Fibroblast of skin of left biceps (primary cell): ENCODE measurements at places on chromosomes 1 and 21.
A peak's percentile ranks its signal among the peaks of the same experiment; 100 is the strongest.

DNA sequence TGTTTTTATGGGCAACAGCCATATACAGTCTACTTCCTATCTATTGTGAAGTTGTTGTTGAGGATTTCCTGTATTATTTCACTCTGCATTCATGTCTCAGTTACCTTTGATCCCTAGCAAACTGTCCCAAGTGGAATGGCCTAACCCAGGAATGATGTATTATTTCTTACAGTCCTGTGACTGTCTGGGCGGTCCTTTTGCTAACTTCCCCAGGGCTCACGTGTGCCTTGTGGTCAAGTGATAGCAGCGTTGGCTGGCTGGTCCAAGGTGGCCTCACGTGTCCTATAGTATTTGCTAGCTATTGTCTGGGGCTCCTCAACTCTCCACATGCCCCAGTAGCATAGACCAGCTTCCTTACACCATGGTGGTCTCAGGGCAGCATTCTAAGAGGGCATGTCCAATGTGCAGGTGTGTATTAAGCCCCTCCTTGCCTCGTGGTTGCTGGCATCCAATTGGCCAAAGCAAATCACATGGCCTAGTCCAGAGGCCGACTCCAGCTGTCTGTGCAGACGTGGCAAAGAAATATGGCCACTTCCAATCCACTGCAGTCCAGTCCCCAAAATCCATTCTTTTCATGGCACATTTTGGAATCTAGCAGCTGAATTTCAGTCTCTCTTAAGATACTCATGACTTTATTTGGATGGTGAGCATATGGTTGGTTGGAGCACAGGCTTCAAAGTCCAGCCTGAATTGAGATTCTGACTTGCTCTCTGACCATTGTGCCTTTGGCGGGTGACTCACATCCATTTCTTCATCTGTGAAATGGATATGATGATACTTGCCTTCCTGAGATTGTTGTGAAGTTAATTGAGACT lies 94.1 kb downstream of the GALNT2 start:
- DNase-seq, result no peak

- no peak for DNase-seq
Observed at GRCh38 chr21:25425156-25425555, 182.1 kb downstream of the MRPL39 start.

DNA sequence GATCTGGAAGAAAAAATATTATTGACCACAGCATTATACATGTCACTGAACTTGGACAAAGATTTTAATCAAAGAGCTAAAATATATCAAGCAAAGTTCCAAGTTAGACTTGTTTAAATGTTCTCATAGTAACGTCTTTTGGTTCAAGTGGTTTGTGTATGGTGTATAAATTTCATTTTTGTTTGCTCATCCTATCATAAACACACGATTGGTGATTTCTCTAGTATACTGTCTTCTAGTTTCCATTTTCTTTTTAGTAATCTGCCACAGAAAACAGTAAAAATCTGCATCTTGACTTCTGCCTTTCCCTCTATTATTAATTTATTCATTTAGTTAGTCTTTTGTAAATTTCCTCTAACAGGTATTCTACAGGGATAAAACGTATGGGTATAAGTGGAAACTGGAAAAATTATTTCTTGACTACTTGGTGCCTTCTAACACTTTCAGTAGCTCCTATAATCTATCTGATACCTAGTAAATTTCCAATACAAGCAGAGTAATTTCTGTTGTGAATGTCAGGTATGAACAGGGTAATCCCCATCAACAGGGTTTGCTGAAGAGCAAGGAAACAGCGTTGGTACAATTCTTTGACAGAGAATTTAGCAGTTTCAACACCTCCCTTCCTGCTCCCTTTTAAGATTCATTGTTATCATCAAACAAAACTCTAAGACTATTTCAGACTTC lies 268.0 kb downstream of the PTPRC start:
- DNase-seq, result no peak

GRCh38 chr1:99969729-99970621 lies at the start of gene SLC35A3:
SLC35A3 (plus strand) TSS chr1:99969996; CDS start chr1:99993555, 23,559 bp downstream.
- no peak for DNase-seq

GRCh38 chr21:37489553-37489952 lies 123.0 kb downstream of the DYRK1A start:
- no peak for DNase-seq

- no peak for DNase-seq
Observed at GRCh38 chr1:154265586-154265985, 6.8 kb upstream of the HAX1 start.

DNA sequence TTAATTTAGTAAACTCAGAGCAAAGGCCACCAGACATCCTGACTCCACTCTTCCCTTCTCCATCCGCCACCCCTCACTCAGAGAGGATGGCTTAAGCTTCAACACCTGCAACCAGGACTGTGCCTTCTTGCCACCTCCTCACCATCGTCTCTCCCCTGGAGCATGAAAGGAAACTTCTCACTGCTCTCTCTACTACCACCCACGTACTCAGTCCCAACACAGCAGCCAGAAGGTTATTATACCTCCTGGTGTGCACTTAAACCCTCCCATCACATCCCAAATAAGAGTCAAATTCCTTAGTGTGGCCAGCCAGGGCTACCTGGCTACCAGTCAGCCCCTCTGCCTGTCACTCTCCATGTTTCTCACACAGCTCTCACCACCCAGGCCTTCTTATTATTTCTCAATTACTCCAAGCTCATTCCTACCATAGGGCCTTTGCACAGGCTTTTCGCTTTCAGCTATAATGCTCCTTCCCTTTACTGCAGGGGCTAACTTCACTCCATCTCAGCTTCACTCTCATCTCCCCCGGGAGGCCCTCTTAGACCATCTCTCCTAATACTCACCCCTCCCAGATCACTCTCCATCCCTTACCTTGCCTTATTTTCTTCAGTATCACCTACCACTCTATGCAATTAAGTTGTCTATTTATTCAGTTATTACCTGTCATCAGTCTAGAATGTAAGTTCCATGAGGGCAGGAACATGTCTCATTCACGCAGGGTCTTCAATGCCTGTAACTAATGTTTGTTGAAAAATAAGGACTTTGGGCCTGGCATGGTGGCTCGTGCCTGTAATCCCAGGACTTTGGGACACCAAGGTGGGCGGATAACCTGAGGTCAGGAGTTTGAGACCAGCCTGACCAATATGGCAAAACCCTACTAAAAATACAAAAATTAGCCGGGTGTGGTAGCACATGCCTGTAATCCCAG lies 137.5 kb downstream of the TOMM20 start:
- DNase-seq, result no peak

DNA sequence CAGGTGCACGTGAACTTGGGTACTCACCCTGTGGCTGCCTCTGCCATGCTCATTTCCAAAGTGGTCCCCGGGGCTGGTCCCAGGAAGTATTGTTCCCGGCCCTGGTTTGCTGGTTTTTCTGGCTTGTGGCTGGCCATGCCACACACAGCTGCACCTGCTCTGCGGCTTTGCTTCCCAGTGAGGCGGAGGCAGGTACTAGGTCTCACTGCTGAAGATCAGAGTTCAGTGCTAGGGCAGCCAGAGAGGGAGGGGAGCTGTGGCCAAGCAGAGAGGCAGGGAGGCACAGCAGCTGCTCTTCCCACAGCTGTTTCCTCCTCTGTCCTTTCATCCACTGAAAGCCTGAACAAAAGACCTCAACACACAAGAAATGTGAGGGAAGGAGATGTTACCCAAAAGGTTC lies 30.5 kb downstream of the ENO1 start:
- no peak for DNase-seq

DNA sequence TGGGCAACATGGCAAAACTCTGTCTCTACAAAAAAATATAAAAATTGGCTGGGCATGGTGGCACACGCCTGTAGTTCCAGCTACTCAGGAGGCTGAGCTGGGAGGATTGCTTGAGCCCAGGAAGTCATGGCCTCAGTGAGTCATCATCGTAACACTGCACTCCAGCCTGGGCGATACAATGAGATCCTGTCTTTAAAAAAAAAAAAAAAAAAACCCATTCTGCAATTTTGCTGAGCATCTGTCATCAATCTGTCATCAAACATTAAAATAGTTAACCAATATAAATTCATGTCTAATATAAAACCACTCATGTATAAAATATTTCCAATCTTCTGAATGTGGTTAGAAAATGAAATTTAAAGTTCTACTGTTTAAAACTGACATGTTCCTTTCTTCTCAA lies 56.9 kb downstream of the LPAR3 start:
- peak; percentile 10 for DNase-seq

DNA sequence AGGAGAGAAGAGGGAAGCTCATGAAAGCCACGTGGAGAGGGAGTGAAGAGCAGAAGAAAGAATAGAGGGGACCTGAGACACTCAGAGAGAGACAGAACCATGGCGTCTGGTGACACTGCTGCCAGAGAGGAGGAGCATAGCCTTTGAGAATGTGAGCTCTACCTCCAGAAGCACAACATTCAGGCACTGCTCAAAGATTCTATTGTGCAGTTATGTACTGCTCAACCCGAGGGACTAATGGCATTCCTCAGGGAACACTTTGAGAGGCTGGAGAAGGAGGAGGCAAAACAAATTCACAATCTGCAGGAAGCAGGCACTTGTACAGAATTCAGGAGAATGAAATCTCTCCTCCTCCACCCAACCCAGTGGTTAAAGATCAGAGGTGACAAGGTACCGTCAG lies 45.1 kb downstream of the BTBD8 start:
- DNase-seq, result no peak

DNA sequence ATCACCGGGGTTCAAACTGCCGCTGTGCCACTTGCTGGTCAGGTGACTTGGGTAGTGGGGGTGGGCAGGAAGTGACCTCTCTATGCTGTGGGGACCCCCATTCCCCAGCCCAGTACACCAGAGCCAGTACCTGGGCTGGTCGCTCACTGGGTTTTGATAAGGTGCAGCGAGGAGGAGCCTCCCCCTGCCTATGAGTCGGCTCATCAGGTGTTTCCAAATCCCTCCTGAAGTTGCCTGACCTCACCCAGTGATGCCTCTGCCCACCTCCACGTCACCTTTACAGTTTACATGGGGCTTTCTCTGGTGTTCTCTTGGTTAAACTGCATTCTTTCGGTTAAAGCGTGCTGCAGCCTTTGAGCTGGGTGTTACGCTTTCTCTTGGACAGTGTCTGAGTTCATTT lies 58.2 kb downstream of the ARHGEF10L start:
- DNase-seq, result no peak

DNA sequence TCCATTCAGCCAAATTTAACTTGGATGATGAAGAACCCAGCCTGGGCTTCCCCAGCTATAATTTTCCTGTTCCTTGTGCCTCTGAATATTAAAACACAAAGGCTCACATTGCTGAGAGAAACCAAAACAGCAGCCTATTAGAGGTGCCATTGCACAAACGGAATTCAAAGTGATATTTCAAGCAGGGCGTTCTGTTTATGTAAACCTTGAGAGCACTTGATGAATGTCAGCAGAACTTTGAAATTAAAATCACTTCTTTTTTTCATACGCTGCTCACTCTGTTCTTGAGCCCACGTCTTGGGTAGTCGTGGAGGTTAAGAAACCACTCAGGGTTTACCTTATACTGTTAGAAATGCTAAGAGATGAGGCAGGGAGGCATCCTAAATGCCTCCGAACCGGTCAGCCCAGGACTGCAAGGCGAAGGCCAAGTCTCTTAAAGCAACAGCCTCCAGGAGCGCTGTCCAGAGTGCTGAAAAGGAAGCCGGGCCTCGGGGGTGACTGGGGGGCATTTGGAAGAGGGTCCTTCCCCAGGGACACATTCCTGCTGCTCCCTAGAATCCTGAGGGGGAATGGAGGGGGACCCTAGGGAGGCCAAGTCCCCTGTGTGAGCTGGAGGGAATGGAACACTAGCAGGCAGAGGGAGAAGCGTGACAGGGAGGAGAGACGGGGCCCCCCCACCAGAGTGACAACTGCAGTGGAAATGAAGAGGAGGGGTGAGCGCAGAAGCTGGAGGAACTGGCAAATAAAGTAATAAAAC lies 154.8 kb upstream of the VAMP3 start:
- peak; percentile 1 for DNase-seq

GRCh38 chr1:31736675-31737074 lies 27.5 kb downstream of the ADGRB2 start:
- no peak for DNase-seq

- peak; percentile 54 for DNase-seq
Observed at GRCh38 chr1:52707927-52708655, 9.9 kb upstream of the COA7 start.

- peak; percentile 89 for DNase-seq
Observed at GRCh38 chr1:8817412-8818324, at the start of gene RERE. RERE (minus strand) TSS chr1:8817640.

DNA sequence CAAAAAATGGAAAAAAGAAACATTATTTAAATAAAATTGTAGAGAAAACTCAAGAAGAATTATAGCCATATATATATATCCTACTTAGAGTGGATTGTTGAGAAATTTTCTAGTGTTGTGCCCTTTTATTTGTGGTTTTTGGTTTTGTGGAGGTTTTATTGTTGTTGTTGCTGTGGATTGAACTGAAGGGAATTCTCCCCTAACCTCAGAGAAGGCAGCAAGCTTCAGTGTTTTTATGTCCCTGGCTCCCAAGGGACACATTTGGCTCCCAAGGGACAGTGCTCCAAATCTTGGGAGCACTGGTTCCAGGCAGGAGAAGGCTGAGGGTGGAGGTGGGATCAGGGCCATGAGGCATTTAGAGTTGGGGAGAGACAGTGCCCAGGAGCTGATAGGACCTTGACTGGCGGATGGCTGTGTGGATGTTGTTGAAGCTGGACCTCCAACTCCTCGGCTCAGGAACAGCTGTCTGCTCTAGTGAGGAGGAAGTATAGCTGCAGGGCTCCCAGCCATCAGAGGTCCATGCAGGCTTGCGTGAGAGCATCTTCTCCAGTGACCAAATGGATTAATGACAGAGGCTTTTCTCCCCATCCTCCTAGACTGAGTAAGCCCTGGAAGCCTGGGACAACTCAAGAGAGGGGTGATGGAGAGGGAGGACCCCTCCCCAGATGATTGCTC lies 100.5 kb downstream of the TEX35 start:
- DNase-seq, result no peak

DNA sequence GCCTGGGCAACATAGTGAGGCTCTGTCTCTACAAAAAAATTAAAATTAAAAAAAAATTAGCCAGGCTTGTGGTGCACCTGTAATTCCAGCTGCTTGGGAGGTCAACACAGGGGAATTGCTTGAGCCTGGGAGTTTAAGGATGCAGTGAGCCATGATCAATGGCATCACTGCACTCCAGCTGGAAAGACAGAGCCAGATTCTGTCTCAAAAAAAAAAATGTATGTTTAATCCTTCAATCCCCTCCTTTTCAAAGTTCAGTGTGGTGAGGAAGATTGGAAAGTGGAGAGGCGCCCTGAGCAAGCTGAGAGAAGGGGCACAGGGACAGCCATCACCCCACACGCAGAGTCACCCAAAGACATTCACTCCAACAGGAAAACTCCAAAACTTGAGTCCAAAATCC lies 97.7 kb upstream of the BACE2 start:
- no peak for DNase-seq

DNA sequence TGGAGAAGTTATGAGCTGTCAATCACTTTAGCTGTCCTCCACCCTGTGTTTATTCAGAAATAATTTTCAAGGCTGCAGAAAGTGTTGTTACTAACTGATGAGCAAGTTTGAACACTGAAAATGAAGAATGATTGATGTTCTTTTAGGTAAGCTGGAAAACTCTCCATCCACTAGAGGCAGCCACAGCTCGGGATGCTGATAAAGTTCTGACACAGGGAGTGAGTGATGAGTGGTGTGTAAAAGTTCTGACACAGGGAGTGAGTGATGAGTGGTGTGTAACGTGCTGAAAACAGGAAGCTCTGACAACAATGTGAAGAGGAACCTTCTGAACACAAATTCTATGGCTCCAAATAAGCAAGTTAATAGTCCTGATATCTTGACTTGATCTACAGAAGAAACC lies 197.5 kb upstream of the PTBP2 start:
- no peak for DNase-seq

GRCh38 chr1:98677288-98677687 lies 15.8 kb downstream of the SNX7 start:
- DNase-seq, result peak; percentile 44
